Left colon (tissue), 2 donors: ENCODE measurements at places on chromosomes 7 and 10. TPM values are rescaled to one million over a fixed set of nuclear protein-coding genes. Genes with fewer than 3 reads are reported as not detected.

Gene SBDS
- 128 TPM for total RNA-seq

Gene SH2D4B
- not detected for total RNA-seq

Gene PIP
- not detected for total RNA-seq

Gene PIK3AP1
- total RNA-seq = 13.0 TPM

Gene AGMO
- total RNA-seq = 1.9 TPM

Gene EPO
- total RNA-seq = not detected

- DNase-seq = no peak
These were observed 496.9 kb upstream of the CELF2 start for GRCh38 chr10:10520491-10521385.

GRCh38 chr7:133186060-133186459, 66.8 kb upstream of the EXOC4 start:
- no peak for DNase-seq

- DNase-seq = no peak
These were observed 9.4 kb upstream of the ZNF467 start for GRCh38 chr7:149782682-149783345.

DNA sequence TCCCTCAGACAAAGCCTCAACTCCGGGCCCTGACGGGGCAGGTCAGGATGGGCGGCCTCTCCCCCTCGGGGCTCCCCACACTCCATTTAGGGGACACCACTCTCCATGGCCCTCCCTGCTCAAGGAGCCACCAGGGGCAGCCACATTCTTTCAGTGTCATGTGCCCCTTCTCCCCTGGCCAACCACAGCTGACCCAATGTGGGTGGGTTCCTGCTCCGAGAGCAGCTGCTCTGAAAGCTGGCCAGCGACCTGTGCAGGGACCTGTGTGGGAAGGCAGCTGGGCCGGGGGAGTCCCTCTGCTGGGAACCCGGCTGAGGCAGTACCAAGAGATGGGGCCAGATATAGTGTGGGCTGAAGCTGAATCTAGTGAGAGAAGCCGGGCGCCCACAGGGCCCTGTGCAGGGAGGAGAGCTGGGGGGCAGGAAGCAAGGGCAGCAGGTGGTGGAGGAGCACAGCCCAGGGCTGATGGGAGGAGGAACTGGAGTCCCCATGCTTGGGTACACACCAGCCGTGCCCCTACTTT, 40.6 kb upstream of the NPFFR1 start:
- no peak for DNase-seq

DNA sequence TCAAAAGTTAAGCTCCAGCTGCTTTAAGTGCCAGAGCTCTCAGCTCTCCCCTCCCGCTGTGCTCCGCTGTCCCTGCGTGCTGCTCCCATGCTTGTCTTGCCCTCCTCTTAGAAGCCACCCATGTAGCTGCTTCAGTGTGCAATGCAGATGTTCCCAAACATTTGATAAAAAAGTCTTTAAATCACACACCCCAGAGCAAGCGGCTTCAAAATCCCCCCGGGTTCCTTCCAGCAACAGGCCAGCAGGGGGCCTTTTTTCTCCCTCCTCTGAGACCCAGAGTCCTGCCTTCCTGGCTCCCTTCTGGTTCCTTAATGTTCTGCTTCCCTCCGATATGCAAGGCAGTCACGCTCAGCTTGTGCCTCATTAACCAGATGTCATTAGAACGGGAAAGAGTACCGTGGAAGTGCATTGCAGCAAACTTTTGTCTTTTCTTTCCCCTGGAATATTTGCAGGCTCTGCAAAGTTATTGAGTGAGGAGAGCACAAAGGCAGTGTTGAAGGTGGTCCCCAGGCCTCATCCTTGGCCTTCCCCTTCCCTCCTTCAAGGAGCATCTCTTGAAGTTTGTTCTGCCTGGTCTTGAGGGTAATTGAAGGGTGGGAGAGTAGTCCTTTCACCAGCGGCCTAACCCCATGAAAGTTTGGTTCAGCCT, 25.5 kb downstream of the LDB3 start:
- no peak for DNase-seq

DNA sequence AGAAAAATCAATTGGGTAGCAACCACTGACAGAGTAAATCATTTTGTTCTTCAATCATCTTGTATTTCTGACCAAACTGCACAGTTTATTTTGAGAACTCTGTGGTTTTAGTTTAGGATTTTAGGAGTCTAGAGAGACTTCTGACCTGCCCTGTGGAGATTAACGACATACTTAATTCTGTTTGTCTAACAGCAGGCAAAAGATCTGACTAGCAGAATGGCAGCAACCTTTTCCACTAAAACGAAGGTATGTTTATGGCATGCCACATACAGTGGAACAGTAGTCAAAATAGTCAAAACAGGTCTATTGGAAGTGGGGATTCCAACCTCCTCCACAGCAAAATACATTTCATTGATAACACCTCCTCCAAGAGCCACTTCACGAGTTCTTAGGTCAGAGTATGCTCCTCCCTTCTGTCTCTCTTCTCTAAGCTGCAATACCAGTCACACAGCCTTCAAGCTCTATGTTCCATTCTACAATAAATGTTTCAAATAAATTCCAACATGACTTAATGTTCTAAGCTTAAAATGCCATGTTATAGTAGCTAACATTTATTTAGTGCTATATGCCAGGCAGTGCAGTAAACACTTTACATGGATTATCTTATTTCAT, 34.4 kb downstream of the NRCAM start:
- DNase-seq = no peak

DNA sequence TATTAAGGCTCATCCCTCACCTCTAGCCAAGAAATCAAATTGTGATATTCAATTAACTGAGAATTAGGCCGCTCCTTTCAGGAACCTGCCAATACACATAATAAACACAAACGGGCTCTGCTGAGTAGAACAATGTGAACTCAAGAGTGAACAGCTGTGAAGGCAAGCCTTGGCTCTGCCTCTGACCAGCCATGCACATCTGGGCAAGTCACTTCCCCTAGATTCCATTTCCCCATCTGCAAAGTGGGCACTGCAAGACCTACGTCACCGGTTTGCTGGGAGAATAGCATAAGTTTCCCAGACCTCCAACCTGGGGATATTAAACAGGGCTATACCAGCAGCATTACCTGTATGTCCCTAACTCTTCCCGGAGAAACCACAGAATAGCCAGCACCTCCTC, 355.2 kb downstream of the TNS3 start:
- no peak for DNase-seq

- DNase-seq = no peak
These were observed 202.6 kb downstream of the PPP1R3A start for GRCh38 chr7:113715981-113716856.

DNA sequence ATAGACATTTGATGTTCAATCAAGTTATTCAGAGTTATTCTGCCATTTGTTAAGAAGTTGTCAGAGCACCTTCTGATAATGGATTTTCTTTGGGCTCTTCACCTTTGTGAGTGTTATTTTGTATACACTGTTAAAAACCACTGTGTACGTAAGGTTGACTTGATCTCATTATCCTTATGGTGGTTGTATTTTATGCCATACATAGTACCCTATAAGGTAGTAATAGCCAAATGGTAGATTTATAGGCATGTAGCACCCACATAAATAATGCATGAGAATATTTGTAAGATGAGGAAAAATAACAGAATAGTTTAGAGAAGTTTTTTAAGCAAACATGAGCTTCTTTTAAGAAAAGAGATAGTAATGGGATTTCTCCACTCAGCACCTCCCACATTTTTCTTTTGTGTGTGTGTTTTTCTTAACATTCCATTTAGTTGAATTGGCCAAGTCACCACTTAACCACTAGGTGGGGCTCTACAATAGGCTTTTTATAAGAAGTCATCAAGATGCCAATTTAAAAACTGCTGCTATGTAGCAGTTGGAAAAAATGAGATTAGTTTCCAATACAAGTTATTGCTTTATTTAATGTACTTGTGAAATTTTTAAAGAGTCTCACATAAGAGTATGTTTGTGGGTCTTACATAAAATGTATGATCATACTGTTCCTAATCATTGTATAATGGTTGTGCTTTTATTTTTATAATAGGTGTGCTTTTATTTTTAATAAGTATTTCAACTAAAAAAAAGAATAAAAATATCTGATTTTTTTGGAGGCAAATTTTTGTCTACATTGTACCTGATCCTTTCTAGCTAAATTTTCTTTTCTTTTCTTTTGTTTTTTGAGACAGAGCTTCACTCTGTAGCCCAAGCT, 41.1 kb upstream of the STMP1 start:
- DNase-seq = peak; percentile 7

GRCh38 chr10:69057261-69057950, 30.5 kb upstream of the SRGN start:
- DNase-seq = no peak

GRCh38 chr7:6579446-6579845, 2.2 kb downstream of the ZDHHC4 start:
- DNase-seq = no peak

DNA sequence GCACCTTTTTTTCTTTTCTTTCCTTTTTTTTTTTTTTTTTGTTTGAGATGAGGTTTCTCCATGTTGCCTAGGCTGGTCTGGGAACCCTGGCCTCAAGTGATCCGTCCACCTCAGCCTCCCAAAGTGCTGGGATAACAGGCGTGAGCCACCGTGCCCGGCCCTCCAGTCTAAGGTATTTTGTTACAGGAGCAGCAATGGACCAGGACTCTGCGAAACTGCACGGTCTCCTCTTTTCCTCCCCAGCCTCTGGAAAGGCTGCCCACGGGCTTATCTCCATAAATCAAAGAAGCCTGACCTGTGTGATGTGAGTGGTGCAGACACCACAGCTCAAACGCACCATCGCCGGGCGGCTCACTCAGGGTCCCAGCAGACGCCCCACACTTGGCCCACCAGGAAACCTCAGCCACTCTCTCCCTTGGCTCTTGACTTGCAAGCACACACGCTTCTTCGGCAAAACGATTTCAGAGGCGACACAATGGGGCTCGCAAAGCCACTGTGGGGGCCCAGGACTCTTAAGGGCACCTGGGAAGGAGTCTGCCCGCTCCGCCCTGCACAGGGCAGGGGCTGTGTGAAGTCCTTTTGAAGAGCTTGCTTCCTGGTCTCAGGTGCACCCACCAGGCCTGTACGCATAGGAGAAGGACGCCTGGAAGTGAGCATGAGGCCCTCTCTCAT, 20.6 kb downstream of the WDR86 start:
- no peak for DNase-seq

DNA sequence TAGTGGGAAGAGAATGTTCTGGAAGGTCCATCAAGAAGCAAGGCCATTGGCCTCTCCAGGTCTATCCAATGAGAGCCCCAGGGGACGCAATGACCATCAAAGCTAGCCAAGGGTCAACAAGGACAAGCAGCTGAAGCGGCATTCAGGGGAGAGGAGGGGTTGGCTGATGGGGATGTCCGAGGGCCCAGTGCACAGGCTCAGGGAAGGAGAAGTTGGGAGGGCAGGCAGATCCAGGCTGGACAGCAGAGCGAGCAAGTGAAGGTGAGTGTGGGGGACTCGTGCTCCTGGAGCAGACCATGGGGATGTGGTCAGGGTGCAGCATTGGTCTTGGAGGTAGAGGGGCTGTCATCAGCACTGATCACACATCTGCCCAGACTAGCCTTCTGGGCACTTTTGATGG, 275.4 kb upstream of the TCERG1L start:
- DNase-seq = no peak

- DNase-seq = no peak
These were observed 254.6 kb downstream of the TSPAN12 start for GRCh38 chr7:120603366-120603765.

- DNase-seq = no peak
These were observed 324.5 kb upstream of the KLF6 start for GRCh38 chr10:4109469-4109868.

DNA sequence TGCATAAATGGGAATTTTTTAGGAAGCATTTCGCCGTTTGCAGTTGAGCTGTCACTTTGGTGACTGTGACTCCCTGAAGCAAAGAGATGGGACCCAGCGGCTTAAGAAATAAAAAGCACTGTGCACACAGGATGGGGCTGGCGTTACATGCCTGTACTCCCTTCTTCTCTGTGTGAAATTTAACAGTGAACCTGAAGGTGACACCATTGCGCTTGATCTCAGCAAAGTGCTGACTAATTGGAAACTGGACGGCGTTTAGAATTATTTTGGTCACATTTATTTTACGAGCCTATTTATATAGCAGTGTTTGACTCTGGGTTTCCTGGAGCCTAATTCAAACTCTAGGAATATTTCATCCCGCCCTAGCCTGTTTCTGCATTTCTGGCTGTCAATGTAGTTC, 146.2 kb downstream of the PAXIP1 start:
- no peak for DNase-seq

DNA sequence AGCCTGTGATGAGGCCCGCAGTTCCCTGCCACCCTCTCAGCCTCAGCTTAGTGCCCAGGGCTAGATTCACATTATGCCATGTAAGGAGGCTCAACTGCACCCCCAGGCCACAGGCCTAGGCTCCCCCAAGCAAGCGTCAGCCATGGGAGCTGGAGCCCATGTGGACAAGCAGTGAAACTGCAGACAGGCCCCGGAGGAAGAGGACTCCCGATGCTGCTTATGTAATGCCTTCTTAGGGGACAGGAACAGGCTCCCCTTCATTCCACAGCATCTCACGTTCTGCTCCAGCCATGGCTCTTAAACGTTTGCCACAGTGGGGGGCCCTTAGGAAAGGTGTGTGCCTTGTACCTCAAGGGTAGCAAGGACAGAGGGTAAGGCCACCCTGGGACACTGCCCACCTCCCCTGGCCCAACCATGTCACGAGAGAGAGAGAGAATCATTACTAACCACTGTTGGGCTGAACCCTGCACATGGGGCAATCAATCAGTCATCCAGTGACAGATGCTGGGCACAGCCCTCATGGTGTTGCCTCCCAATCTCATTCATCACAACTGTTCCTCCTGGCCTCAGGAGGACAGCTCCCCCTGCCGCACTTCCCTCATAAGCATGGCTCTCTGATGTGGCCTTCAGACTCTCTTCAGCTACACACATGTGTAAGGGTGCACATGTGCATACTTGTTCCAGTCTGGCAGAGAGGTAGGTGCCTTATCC, 263.0 kb downstream of the GRID1 start:
- no peak for DNase-seq

- DNase-seq = no peak
These were observed 240.0 kb downstream of the REEP3 start for GRCh38 chr10:63761243-63761642.

DNA sequence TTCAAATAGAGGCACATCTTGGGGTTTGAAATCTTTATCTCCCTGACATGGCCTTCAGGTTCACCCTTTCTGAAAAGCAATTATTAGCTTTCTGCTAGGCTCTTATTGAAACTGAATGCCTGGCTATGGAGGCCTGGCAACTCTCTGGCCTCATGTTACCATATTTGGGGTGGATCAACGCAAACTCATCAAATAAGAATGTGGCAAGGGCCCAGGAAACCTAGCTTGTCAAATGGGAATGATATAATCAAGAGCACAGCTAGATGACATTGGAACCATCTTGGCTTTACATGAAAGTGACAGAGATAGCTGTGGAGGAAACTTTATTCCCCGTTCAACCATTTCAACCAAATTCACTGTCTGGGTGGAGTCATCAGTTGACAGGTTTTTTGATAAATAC, 202.8 kb upstream of the SMIM30 start:
- DNase-seq = no peak

DNA sequence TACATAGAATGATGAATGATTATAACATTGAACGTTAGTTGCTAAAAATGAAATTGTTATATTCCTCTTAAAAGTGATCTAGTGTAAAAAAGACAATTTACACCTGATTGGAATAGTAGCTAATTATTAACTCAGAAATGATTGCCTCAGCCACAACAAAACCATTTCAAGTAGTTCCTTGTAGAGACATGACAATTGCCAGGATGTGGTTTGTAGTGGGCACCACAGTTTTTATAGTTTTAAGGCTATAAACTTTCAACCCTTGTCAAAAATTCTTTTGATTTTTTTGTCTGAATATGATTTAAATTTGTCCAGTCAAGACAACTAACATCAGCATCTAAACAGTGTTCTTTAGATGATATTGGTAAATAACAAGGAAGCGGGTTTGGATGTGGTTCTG, 145.2 kb downstream of the SUGCT start:
- no peak for DNase-seq
